ENCODE measurements at places on chromosomes 7 and 10.

GRCh38 chr10:29559996-29560395, 74.8 kb downstream of the SVIL start:
- no peak for DNase-seq

- no peak for DNase-seq
These were observed 49.5 kb upstream of the FAM180A start for GRCh38 chr7:135798095-135798494.

DNA sequence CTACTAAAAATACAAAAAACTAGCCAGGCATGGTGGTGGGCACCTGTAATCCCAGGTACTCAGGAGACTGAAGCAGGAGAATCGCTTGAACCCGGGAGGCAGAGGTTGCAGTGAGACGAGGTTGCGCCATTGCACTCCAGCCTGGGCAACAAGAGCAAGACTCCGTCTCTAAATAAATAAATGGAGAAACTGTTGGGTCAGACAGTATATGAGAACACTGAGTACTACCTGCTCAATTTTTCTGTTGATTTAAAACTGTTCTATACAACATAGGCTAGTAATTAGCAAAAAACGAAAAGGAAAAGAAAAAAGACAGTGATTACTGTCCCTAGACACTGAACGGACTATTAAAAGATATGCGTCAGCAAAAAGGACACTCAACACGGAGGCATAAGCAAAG, 26.7 kb downstream of the GFRA1 start:
- DNase-seq = no peak

DNA sequence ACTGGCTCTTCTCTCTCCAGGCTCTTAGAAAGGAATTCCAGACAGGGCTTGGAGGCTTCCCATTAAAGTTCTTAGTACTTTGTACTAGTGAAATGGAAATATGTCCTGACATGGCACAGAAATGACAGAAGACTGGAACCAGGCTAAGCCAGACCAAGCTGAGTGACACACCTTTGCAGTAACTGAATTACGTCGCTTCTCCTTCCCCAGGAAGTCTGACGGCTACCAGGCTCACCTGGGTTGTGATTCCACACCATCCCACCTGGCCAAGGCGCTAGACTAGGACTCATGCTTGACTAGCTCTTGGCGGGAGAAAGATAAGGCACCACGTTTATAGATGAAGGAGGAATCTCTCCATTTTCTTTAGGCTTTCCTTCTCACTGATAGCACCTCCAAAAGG, 50.7 kb upstream of the KCNIP2 start:
- DNase-seq = no peak

DNA sequence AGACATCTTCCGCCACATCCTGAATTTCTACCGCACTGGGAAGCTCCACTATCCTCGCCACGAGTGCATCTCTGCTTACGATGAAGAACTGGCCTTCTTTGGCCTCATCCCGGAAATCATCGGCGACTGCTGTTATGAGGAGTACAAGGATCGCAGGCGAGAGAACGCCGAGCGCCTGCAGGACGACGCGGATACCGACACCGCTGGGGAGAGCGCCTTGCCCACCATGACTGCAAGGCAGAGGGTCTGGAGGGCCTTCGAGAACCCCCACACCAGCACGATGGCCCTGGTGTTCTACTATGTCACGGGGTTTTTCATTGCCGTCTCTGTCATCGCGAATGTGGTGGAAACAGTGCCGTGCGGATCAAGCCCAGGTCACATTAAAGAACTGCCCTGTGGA, 1.9 kb downstream of the KCND2 start:
- DNase-seq = no peak

DNA sequence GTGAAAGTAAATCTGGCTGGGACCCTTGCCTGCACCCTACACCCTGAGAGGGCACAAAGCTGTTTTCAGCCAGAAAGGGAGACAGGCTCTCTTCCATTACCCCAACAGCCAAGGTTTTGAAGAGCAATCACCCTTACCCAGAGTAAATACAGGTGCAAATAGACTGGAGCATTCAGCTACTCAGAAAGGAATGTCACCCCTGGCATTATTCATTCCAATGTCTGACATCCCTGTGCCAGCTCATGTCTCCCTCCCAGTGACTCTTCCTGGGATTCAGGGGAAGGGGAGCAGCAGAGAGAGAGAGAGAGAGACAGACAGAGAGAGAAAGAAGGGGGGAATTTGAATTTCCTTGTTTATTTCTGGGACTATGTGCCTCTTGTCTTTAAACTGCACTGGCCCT, 611.8 kb downstream of the SORCS3 start:
- DNase-seq = no peak

GRCh38 chr7:24356718-24357386, 72.9 kb downstream of the NPY start:
- no peak for DNase-seq

- no peak for DNase-seq
These were observed 120.5 kb downstream of the CCNY start for GRCh38 chr10:35456784-35457183.

DNA sequence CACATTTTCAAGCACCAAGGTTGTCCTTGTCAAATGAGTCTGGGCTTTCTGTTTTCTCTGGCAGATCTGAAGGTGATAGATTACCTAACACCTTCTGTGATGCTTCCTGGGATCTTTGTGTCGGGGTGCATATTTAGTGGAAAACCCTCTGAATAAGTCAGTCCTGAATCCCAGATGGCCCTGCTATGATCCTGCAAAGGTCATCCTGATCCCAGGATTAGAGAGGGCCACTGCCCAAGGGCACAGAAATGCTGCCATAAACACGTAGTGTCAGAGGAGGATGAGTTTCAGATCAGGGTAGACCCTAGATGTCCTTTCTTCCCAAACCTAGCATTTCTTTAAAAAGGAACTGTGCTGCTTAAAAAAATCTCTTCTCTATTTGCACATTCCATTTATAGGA, 19.0 kb downstream of the AGR2 start:
- no peak for DNase-seq

DNA sequence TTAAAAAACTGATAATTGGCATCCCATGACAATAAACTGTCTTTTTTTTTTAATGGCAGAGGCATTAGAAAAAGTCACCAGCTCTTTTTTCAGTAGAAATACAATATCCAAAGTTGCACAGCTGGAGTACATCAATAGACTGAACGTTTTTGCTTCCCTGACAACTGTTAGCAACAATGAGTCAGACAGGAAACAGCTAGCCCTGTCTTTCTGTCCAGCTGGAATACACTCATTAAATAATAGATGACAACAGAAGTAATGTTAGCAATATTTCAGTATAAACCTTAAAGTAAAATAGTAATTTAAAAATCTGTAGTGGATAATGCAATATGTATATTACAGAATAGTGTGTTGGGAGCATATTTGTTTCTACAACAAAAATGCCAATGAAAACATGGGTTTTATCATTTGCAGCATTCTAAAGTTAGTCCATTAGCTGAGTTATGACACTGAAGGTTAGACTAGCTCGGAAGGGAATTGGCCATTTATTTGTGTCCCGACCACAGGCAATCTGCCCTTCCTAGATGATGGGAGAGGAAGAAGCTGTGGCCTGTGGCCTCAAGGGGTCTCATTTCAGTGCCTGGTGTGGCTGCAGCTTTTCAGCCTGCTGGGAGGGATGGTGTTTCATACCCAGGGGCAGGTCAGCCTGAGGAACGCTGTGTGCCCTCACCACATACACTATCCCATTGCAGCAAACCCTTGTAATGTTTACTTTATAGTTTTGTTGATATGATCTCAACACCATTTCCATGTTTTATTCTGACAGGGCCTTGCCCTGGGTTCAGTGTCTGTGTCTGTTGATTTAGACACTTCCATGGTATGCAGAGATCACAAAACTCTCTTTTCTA, 173.3 kb downstream of the SLC16A9 start:
- DNase-seq = no peak

DNA sequence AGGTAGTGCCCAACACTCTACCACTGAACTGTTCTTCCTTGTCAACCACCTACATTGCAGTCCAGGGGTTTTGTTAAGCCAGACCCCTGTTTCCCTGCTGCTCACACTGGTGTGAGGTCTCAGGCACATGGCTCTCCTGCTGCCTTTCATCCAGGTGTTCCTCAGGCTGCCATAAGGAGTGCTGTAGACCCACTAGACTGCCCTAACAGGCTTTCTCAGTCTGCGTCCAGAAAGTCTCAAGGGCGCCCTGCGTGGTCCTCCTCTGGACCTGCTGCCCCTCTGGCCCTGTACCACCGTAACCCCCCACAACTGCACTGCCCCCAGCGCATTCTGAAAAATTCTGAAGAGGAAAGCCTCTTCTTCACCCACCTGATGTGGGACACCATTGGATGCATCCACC, 225.7 kb upstream of the ANKRD30A start:
- no peak for DNase-seq

GRCh38 chr10:14191407-14191806, 139.3 kb downstream of the FRMD4A start:
- DNase-seq = no peak

GRCh38 chr7:122736183-122736582, 33.5 kb upstream of the RNF148 start:
- DNase-seq = no peak

GRCh38 chr10:15387021-15387420, 15.9 kb upstream of the FAM171A1 start:
- DNase-seq = no peak

DNA sequence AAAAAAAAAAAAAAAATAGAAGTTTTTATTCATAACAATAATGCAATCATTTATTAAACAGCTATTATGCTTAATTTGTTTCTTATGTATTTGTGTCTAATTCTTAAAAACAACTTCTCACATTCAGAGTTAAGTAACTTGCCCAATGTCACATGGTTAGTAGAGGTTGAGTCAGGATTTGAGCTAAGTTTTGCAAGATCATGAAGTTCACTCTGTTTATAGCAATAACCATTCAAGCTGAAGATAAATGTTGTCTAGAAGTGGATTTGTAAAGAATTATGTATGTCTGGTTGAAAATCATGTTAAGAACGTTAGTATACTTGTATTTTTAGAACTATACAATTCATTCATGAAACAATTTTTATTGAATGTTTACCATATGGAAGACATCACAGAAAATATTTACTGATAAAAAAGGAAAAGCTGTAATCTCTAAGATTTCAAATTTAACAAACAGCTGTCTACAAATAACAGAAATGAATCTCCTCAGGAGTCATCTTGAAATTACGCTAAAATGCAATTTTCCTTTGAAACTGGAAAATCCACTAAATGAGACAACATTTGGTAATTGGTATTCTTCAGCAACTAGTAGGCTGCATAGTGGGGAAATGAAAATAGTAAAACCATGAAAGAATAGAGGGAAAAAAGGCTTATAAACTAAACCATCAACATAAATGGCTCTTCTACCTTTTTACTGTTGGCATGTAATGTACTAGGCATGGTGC, 70.5 kb upstream of the AHR start:
- DNase-seq = no peak

GRCh38 chr10:73997461-73997786, 492 bp upstream of the VCL start:
- DNase-seq = no peak

DNA sequence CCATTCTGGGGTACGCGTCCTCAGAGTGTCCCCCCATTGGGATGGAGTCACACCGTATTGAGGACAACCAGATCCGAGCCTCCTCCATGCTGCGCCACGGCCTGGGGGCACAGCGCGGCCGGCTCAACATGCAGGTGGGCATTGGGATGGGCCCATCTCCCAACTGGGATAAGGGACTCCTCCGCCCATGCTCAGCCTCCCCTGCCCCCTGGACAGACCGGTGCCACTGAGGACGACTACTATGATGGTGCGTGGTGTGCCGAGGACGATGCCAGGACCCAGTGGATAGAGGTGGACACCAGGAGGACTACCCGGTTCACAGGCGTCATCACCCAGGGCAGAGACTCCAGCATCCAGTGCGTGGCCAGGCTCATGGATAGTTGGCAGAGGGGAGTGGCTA, 5.8 kb downstream of the AEBP1 start:
- DNase-seq = no peak

GRCh38 chr10:20173046-20173445, 356.8 kb downstream of the PLXDC2 start:
- DNase-seq = no peak

GRCh38 chr10:120977897-120978296, 126.7 kb downstream of the WDR11 start:
- no peak for DNase-seq

- DNase-seq = no peak
These were observed 662 bp downstream of the DNAJC2 start for GRCh38 chr7:103343758-103344452.

- no peak for DNase-seq
These were observed 33.6 kb upstream of the HERPUD2 start for GRCh38 chr7:35728412-35729060.

DNA sequence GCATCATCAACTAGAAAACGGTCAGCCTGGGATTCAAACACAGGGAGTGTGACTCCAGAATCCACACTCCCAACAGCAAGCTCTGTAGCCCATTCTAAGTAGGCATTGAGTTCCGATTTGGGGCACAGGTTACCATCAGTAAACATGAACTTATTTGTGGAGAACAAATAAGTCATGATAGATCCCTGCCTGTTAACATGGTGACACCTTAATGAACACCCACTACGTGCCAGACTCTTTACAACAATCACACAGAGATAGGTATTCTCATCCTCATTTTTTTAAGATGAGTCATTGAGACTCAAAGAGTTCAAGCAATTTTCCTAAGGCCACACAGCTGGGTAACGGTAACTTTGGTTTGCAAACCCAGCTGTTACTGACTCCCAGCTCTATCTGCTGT, 91.5 kb downstream of the LYZL2 start:
- no peak for DNase-seq

DNA sequence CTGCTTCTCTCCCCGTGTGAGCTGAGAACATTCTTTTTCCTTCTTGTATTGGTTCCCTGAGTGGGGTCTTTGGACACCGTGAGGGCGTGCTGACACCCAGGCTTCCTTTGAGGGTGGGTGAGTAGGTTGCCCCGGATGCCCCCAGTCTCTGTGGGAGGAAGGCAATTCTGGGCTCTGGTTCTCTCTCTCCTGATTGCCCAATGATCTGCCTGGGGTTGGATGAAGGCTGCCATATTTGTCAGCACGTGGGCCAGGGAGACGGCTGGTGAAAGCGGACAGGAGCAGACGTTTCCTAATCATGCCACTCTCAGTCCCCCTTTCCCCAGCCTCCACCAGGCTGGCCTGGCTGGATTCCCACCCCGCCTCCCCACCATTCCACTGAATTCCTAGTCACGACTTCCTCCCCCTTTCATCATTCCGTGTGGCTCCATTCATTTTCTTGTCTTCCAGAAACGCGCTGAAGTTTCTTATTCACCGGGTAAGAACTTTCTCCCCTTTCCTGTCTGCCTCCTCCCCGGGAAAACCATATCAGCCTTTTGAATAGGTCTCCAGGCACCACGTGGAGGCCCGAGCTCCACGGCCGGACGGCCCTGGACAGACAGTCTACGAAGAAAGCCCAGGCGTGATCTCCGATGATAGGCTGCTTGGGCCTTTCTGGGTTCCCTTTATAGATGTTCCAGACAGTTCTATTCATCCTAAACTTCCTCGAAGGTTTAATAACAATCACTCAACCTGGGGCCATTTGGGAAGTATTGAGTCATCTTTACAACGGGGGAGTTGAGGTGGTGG, 98.7 kb upstream of the NPTX2 start:
- DNase-seq = no peak

DNA sequence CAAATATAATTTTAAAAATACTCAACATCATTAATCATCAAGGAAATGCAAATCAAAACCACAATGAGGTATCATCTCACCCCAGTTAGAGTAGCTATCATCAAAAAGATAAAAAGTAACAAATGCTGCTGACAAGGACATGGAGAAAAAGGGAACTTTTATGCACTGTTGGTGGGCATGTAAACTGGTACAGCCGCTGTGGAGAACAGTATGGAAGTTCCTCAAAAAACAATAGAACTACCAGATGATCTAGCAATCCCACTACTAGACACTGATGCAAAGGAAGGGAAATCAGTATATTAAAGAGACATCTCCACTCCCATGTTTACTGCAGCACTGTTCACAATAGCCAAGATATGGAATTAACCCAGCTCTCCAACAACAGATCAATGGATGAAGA, 384.5 kb downstream of the PLXDC2 start:
- no peak for DNase-seq

Data from activated T-helper 1 cell treated with anti-CD3 and anti-CD28 coated beads, Interleukin-2, amount 50 U/mL, for 16 hours (primary cell).